ENCODE measurements at places on chromosomes 12 and 14.

GRCh38 chr12:1692895-1693610 lies 2.2 kb downstream of the ADIPOR2 start:
- no peak for DNase-seq

- DNase-seq = no peak
Measured at GRCh38 chr14:33435911-33436689, 497.4 kb downstream of the NPAS3 start.

DNA sequence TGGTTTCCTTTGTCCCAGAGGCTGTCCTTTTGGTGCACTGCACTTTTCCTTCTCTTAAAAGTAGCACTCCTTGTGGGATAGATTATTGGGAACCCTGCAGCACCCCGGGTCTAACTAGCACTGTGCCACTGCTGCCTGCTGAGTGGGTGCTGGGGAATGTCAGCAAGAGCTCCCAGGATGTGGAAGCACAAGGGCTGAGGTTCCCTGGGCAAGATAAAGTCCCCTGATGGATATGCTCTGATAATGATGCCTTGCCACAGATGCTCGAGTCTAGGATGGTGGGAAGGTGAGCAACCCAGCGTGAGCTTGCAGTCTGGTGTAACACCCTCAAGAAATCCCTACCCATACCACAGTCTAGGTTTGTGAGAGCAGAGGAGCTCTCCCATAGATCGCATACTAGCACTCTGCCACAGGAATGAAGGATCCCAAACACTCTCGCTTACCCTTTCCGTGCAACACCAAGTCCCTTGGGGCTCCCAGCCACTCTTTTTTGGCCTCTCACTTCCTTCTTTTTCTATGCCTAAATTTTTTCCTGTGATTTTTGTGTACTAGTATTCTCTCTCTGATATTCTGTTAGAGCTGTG lies 32.6 kb downstream of the USP15 start:
- no peak for DNase-seq

- DNase-seq = no peak
Measured at GRCh38 chr14:45287610-45288009, 34.6 kb upstream of the MIS18BP1 start.

DNA sequence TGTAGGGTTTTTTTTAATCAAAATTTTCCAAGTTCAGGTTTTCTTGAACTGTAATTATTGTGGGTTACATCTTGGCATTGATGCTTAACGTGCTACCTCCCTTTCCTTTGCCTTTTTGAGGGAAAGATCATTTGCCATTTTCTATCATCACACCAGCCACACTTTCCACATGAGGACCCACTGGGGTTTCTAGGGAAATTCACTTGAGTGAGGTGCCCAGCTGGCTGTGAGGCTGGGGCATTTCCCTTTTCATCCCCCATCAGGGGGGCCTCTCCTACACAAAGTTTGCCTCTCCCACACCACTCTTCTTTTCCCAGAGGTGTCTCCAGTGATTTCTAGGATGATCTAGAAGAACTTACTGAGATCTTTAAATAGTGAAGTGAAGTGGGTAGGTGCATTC lies 335.7 kb downstream of the BMP4 start:
- DNase-seq = no peak

GRCh38 chr12:43655586-43655985 lies 103.0 kb downstream of the PUS7L start:
- DNase-seq = no peak

GRCh38 chr12:66345956-66346355 lies 43.7 kb downstream of the HELB start:
- DNase-seq = no peak

DNA sequence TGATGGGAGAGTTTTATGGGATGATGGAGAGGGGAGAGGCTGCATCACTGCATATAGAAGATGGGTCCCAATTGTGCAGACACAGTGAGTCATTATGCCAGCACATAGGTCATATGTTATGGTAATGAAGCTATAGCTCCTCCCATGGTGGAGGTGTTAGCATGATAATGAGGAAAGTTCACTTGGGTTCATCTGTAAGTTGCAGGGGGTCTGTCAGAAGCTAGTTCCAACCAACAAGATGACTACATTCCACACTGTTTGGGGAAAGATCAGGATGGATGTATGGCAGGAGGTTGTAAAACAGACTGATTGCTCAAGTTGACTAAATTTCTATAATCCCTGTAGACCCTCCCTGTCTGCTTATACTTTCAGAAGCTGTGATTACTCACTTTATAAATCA lies 561.3 kb downstream of the C12orf50 start:
- DNase-seq = no peak

GRCh38 chr12:127655691-127656090 lies 611.3 kb upstream of the TMEM132C start:
- no peak for DNase-seq

- no peak for DNase-seq
Measured at GRCh38 chr12:43159506-43159905, 392.5 kb downstream of the ADAMTS20 start.

GRCh38 chr12:26112703-26113147 lies 12.1 kb downstream of the BHLHE41 start:
- no peak for DNase-seq

- no peak for DNase-seq
Measured at GRCh38 chr14:65993103-65993502, 493.1 kb upstream of the CCDC196 start.

GRCh38 chr14:65373016-65373670 lies 39.4 kb upstream of the FUT8 start:
- no peak for DNase-seq

DNA sequence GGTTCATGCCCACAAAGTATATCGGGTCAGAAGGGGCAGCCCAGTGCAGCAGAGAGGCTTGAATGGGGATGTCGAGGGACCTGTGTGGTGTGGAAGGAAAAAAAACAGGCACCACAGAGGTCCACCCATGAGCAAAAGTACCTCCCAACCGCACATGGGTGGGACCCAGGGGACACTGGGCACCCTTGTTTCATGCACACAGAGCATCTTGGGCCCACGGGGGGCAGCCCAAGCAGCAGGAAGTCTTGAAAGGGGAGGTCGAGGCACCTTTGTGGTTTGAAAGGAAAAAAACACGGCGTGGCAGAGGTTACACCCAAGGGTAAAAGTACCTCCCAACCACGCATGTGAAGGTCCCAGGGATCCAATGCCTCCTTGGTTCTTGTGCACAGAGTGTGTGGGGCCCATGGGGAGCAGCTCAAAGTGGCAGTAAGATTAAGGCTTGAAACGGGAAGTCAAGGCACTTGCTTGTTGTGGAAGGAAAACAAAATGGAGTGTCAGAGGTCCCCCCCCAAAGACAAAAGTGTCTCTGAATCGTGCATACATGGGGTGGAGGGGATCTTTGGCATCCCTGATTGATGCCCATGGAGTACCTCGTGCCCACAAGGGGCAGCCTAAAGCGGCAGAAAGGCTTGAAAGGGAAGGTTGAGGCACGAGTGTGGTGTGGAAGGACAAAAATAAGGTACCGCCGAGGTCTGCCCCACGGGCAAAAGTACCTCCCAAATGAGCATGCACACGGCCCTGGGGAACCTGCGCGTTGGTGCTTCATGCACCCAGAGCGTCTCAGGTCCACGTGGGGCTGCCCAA lies 575.5 kb downstream of the ALG10 start:
- no peak for DNase-seq

DNA sequence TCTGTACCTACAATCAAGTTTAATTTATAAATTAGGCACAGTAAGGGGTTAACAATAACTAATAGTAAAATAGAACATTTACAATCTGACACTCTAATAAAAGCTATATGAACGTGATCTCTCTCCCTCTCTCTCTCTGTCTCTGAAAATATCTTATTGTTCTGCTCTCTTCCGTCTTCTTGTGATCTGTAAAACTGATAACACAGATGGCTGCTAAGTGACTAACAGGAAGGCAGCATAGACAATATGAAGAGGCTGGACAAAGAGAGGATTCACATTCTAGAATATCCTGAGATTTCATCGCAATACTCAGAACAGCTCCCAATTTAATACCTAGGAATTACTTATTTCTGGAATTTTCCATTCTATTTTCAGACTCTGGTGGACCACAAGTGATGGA lies 827.2 kb downstream of the FLRT2 start:
- DNase-seq = no peak

Measured in GM12892 (cell line).